Upper lobe of right lung (tissue), 1 donor: ENCODE measurements at places on chromosomes 2 and 18. TPM values are rescaled to one million over a fixed set of nuclear protein-coding genes. Genes with fewer than 3 reads are reported as not detected.

The NPPC gene
- total RNA-seq = not detected

DNA sequence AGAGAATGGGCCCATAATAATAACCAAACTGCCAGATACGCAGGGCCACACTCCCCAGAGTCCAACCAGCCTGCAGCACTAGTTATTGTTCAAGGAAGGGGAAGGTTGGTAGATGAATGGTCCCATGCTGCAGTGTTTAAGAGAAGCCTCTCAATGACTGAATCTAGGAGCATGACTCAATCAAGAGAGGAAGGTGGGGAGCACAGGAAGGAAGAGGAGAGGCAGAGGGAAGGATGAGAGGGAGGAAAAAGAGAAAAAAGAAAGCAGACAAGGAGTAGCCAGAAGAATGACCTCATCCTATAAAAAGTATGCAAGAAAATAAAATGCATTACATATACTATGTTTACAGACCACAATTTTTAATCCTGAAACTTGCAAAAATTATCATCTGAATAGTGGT, 174.5 kb downstream of the TCF4 start:
- H3K27ac ChIP-seq = no peak overlapping the region
- no peak overlapping the region for H3K4me3 ChIP-seq
- no peaks in the 10 kb centered on the region for H3K27me3 ChIP-seq
- DNase-seq = no peak

- no peaks in the 10 kb centered on the region for H3K27me3 ChIP-seq
- peaks cover 7% of the 10 kb centered on the region for H3K36me3 ChIP-seq
- no peak for DNase-seq
- H3K27ac ChIP-seq = no peak overlapping the region
- H3K4me3 ChIP-seq = no peak overlapping the region
Observed at GRCh38 chr2:113977060-113977659, 87.3 kb downstream of the ACTR3 start.

The AQP12A gene
- total RNA-seq = not detected

The FAM161A gene
- 1.5 TPM for total RNA-seq

The PASK gene
- 15.7 TPM for total RNA-seq

The LTBP1 gene
- total RNA-seq = 36.0 TPM

The ABCG8 gene
- not detected for total RNA-seq

DNA sequence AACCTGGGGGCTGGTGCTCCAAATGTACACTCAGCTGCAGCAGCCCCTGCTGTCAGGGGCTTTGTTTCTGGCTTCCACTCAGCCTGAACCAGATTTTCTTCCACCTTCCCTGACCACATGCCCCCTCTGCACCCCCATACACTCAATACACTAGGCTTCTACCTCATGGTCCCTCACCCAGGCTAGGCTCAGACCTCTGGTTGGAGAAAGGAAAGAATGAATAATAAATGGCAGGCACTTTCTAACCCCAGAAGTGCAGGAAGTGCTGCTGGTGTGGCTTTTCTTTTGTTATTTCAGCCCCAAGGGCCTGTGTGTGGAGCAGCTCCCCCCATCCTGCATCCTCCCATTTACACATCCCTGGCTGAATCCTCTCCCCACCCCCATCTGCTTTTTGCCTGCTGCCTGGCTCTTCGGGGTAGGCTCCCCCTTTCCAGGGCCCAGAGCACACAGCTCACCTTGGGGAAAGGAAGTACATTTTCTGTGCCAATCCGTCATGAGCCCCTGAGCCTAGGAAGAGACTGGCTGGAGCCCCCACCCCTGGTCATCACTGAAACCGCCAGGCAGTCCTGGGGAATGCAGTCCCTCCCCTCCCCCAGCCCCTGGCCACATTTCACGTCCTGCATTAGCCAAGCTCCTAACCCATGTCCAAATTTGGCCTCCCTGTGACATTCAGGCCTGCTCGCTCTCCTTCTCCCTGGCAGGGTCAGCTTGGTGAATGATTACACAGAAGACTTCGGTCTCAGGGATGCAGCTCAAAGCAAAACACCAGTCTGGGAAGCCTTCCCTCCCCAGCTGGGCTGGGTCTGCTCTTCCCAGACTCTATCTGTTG, 2.6 kb downstream of the DYSF start:
- no peak overlapping the region for H3K27ac ChIP-seq
- peaks cover 15% of the 10 kb centered on the region for H3K27me3 ChIP-seq
- H3K4me1 ChIP-seq = peaks cover 23% of the 10 kb centered on the region
- no peak for DNase-seq
- H3K36me3 ChIP-seq = no peaks in the 10 kb centered on the region
- no peak overlapping the region for H3K4me3 ChIP-seq

The SALL3 gene
- not detected for total RNA-seq

GRCh38 chr2:236127010-236127409, 41.2 kb downstream of the GBX2 start:
- DNase-seq = peak; percentile 29
- H3K36me3 ChIP-seq = peaks cover 19% of the 10 kb centered on the region
- no peaks in the 10 kb centered on the region for H3K27me3 ChIP-seq
- no peak overlapping the region for H3K27ac ChIP-seq

- H3K27ac ChIP-seq = no peak overlapping the region
- H3K4me3 ChIP-seq = no peak overlapping the region
Observed at GRCh38 chr2:69389271-69389670, 2.2 kb upstream of the GFPT1 start.

The DNAH7 gene
- total RNA-seq = 0.98 TPM

DNA sequence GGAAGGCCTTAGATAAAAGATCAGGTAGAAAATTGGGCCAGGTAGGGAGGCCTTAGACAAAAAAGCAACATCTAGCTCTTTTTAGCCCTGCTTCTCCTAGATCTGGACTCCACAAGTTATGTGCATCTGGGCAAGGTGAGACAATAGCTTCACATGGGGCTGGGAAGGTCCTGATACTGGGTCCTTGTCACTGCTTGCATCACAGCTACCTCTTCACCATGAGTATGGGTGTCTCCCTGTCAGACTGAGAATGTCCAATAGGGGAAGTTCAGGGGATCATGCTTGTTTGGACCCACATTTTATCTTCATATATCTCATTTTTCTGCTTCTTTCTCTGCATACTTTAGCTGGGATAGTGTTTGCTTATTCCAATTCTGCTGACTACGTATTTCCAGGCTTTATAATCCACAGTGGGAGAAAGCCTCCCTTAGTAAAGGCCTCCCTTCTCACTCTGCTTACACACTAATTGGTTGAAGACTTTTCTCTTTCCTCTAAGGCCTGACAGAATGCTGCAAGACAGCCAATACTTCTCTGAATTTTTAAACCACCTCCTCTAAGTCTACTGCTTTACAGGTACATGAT, 189.6 kb downstream of the CYRIA start:
- H3K27ac ChIP-seq = no peak overlapping the region
- no peak overlapping the region for H3K4me3 ChIP-seq
- H3K27me3 ChIP-seq = no peaks in the 10 kb centered on the region
- no peaks in the 10 kb centered on the region for H3K4me1 ChIP-seq

DNA sequence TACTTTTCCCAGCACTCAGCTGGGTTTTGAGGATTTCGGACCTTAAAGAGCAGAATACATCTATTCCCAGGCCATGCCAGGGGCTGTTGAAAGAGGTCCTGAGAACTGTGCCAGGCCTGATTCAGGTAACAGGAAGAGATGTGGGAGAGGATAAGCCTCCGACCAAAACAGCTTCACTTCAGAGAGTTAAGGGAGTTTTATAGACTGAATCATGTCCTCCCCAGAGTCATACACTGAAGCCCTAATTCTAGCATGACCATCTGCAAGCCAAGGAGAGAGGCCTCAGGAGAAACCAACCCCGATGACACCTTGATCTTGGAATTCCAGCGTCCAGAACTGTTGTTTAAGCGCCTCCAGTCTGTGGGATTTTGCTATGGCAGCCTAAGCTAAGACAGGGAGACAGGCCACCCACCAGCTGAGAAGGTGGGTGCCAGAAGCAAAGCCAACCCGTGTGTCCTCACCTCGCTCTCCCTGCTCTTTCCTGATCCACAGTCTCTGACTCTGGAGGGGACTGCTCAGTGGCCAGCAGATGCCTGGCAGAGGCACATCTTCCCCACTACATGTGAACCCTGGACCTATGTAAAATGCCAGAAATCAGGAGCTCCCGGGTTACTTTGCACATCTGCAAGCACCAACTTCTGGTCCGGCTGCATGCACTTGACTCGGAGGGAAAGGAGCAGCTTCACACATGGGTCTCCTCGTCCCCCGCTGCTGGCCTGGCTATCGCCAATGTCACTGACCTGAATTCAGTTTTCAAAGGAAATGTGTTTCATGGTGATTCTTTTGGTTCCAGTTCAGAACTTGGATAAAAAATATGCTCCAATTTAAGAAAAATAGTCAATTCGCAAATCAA, 116.8 kb upstream of the EPC2 start:
- DNase-seq = no peak
- no peak overlapping the region for H3K27ac ChIP-seq
- H3K4me1 ChIP-seq = no peaks in the 10 kb centered on the region
- no peak overlapping the region for H3K4me3 ChIP-seq
- H3K27me3 ChIP-seq = no peaks in the 10 kb centered on the region
- no peaks in the 10 kb centered on the region for H3K36me3 ChIP-seq

- no peak overlapping the region for H3K4me3 ChIP-seq
- no peaks in the 10 kb centered on the region for H3K4me1 ChIP-seq
- H3K27ac ChIP-seq = no peak overlapping the region
Observed at GRCh38 chr2:133936601-133937000, 317.3 kb upstream of the MGAT5 start.

The TIMM21 gene
- 20.2 TPM for total RNA-seq

- no peak overlapping the region for H3K4me3 ChIP-seq
- DNase-seq = no peak
Observed at GRCh38 chr2:33144243-33144642, 197.5 kb downstream of the LTBP1 start.

GRCh38 chr18:58851856-58852255, 12.8 kb upstream of the ZNF532 start:
- no peak overlapping the region for H3K4me3 ChIP-seq
- no peak for DNase-seq
- no peaks in the 10 kb centered on the region for H3K4me1 ChIP-seq
- no peak overlapping the region for H3K27ac ChIP-seq
- no peaks in the 10 kb centered on the region for H3K36me3 ChIP-seq

DNA sequence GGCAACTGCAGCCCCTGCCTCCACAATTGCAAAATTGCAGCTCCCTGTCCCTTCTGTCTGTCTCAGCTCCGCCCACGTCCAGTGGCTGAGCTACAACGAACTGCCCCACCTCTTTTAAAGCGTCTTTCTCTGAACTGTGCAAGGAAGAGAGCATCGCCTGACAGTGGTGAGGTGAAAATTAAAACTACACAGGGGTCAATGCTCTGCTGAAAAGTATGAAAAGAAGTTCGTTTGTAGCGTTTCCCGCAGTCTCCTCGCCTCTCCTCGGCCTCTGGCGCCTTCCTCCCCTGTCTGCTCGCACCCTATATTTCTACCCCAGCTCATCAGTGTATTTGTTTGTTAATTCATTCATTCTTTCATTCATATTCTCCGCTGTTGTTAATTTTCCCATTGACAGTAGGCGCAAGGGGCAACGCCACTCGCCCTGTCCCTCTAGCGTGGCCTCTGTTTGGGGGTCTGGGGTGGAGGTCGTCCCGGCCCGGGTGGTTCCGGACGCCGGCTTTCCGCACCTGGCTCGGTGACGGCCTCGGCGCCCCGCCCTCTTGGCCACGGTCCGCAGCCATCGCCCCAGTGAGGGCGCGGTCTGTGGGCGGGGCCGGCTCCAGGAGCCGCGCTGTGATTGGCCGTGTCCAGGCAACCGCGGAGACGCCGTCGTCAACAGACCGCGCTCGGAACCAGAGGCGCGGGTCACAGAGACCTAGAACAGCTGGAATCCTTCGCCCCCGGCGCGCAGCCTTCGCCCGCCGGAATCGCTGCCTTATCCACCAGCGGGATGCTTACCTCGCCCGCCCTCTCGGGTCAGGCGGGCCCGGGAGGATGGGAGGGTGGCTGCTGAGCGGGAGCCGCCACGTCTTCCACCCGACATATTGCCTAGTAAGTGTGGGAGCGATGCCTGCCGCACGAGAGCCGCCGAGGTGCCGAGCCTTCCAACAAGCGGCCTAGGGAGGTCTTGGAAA, at the start of gene VWA3B:
Gene VWA3B (plus strand): TSS at position 677 of the 956 bp plus-strand sequence. CDS start 5,926 bp downstream, outside the sequence.
- H3K36me3 ChIP-seq = no peaks in the 10 kb centered on the region
- peak within 1 kb of the TSS; percentile 43 for H3K4me3 ChIP-seq
- peaks cover 24% of the 10 kb centered on the region for H3K27me3 ChIP-seq
- peak; percentile 87 for DNase-seq
- H3K27ac ChIP-seq = no peak within 1 kb of the TSS
- H3K4me1 ChIP-seq = peaks cover 21% of the 10 kb centered on the region
